ENCODE measurements at places on chromosomes 5 and 9.

DNA sequence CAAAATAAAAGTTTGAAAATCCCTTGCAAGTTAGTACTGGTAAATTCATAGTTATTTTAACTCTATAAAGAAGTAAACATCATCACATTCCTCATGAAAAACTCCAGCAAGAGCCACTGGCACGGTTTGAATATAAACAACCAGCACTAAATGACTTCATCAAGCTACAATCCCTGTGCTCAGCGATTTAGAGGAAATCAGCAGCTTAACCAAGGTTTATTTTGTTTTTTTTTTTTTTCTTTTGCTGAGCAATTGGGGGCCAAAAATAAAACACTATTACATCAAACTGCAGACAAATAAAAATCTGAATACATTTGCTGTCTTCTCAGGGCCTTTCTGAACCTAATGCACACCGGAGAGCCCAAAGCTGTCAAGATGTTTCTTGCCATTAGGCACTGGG is 106.2 kb upstream of the SLC24A2 start:
- no peak for DNase-seq

GRCh38 chr5:12837592-12837991 is 933.3 kb upstream of the CTNND2 start:
- no peak for DNase-seq

GRCh38 chr5:176629853-176630680 is at the start of the genes EIF4E1B and SNCB:
EIF4E1B (plus strand) TSS chr5:176630675; CDS start chr5:176642788, 12,113 bp downstream.
SNCB (minus strand) TSS chr5:176630534; CDS start chr5:176629654, 880 bp downstream.
- peak; percentile 70 for DNase-seq

- DNase-seq = peak; percentile 81
Measured at GRCh38 chr5:140041492-140042392, 1.4 kb downstream of the NRG2 start.

DNA sequence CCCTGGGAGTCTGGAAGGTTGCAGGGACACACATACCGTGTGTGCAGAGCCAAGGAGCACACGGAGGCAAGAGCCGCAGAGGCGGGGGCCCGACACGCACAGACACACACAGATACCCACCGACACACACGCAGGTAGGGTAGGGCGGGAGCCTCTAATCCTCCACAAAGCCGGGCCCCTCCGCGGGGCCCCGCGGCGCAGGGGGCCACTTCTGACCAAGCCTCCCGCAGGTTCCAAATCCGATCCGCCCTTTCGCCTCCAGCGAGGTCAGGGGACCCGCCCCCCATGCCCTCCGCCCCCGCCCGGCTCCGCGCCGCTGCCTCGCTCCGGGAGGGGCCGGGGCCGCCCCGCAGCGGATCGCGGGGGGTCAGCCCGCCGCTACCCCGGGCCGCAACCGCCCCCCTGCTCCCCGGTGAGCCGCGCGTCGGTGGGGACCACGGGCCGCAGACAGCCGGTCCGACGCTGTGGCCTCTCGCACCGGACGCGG is 1.4 kb upstream of the LMX1B start:
- DNase-seq = no peak

- no peak for DNase-seq
Measured at GRCh38 chr5:178525906-178526732, 64.1 kb downstream of the COL23A1 start.

GRCh38 chr5:36741128-36741527 is 134.7 kb downstream of the SLC1A3 start:
- peak; percentile 39 for DNase-seq

DNA sequence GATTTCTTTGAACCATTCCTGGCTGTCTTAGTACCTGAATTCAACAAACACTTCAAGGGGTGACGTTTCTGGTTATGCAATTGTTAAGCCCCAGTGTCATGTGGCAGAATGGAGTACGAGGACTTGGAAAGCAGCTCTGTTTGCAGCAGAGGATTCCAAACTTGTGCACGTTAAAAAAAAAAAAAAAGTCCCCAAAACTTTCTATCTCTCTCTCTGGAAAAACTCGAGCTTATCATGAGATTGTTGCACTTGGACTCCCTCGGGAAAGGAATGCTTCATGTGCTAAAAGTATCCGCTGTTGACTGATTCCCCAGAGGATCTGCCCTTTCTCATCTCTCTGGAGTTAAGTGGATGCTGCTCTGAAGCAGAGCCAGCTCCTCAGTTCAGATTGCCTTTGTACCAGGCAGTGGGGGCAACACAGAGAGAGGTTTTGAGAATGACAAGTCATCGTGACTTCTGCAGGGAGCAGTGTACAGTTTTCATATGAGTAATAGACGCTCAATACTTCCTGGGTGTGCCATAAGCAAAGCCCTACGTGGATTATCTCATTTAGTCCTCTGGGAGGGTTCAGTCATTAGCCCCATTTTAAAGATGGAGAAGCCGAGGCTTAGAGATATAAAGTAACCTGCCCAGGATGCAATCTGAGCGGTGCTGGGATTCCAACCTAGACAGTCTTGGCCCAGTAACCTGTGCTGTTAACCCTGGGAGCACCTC is 28.1 kb downstream of the TMOD1 start:
- no peak for DNase-seq

GRCh38 chr5:177512736-177513380 is 3.2 kb upstream of the DOK3 start:
- no peak for DNase-seq

DNA sequence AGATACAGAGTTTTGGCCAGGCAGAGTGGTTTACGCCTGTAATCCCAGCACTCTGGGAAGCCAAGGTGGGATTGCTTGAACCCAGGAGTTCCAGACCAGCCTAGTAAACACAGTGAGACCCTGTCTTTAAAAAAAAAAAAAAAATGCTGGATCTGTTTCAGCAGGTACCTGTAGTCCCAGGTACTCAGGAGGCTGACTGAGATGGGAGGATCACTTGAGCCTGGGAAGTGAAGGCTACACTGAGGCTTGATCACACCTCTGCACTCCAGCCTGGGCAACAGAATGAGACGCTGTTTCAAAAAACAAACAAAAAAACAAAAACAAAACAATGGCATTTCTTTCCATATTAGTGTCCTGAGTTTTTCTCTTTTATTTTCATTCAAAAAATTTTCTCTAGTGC is 19.0 kb downstream of the UNC13B start:
- DNase-seq = no peak

- no peak for DNase-seq
Measured at GRCh38 chr9:99925541-99925940, 19.1 kb downstream of the STX17 start.

- peak; percentile 72 for DNase-seq
Measured at GRCh38 chr9:4592886-4593285, 69.2 kb upstream of the PLPP6 start.

DNA sequence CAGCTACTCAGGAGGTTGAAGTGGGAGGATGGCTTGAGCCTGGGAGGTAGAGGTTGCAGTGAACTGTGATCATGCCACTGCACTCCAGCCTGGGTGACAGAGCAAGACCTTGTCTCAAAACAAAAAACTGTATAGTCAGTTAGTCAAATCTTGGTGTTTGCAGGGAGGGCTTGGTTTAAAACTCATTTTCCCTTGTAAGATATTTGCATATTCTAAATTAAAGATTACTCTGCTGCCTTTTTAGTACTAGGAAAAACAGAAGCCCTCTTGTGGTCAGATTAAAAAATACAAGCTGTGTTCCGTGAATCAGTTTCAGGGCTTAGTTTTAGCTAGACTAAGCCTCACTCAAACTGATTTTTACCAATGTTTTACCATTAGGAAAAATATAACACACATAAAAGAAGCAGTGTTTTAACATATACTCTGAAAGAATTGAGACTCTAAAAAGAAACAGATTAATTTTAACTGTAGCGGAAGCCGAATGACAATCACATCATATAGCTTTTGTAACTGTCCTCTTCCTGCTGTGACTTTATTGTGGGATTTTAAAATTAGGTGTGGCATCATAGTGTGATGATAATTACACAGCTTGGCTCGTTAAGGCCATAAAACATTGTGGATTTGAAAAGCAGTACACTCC is 84.9 kb upstream of the BASP1 start:
- DNase-seq = peak; percentile 73

DNA sequence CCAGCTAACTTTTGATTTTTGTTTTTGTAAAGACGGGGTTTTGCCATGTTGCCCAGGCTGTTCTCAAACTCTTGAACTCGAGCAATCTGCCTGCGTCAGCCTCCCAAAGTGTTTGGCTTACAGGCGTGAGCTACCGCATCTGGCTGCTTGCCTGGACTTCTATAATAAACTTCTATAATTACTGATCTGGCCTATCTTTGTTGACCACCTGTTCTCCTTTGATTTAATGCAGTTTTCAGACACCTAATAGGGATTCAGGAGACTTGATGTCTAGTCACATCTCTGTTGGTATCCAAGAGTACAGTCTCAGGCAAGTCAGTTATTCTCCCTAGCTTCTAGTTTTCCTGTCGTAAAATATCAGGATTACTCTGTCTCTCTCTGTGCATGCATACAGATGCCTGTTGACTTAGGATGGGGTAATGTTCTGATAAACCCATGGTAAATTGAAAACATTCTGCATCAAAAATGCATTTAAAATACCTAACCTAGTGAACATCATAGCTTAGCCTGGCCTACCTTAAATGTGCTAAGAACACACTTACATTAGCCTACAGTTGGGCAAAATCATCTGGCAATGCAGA is 51.5 kb upstream of the NR3C1 start:
- DNase-seq = no peak

GRCh38 chr5:57445705-57446037 is 36.9 kb downstream of the ACTBL2 start:
- DNase-seq = no peak

- no peak for DNase-seq
Measured at GRCh38 chr5:74009502-74009901, 383.5 kb downstream of the ARHGEF28 start.

Measured in dermis blood vessel endothelial cell (primary cell).